ENCODE measurements at places on chromosomes 7 and 10.

DNA sequence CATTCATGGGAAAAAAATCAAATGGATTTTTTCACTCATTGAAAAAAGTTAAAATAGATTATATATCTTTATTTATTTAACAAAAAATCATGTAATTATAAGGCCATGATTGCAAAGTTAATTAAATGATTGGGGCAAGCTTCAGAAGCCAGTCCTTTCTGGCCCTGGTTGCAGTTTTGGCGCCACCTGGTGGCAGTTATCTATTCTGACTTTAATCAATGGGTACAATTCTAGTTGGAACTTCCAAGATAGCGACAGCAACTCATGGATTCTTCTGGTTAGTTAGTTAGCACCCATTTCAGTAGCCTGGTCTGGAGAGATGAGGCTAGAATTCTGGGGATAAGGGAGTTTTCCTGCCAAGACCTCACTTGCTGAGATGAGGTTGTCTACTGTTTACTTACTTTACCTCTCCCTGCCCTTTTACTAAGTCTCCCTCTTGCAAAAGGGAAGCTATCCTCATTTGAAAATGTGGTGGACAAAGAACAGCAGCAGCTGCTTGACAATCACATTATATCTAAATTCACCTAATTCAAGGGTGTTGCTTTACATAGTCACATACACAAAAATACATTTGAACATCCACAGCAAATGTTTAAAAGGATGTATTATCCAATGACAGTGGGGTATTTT, 42.3 kb downstream of the NOC3L start:
- peak; percentile 76 for DNase-seq

DNA sequence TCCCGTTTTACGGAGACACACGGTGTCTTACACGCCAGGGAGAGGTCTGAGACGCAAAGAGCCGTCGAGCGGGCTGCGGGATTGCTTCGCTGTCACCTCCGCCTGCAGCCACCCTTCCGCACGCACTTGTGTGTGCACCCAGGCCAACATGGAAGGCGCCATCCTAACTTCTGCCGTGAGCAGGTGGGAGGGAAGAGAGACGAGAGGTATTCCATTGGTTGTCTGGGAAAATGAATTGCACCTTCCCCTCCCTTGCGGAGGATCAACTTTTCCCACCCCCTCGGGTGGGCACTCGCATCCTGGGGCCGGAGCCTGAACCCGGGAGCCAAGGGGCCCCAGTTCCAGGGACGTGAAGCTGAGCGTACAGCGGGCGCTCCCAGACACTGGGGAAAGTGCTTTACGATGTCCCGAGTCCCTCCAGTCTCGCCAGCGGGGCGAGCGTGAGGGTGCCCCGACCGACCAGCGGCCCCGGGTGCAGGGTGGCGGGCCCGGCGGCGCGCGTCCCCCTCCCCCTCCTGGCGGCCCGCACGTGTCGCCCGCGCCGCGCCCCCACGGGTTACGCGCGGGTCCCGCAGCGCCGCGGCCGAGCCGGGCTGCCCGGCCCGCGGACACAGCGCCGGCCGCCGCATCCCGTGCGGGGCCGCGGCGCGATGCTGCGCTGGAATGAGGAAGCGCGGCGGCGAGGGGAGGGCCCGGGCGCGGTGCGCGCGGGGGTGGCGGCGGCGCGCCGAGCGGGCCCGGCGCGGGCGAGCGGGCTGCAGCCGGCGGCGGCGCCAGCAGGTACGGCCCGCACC, 984 bp upstream of the IKZF1 start:
- no peak for DNase-seq

- peak; percentile 13 for DNase-seq
Observed at GRCh38 chr10:132570771-132571649, 33.4 kb downstream of the INPP5A start.

GRCh38 chr7:39702133-39702532, 78.8 kb downstream of the RALA start:
- no peak for DNase-seq

GRCh38 chr10:29980084-29980483, 79.3 kb downstream of the JCAD start:
- DNase-seq, result no peak

DNA sequence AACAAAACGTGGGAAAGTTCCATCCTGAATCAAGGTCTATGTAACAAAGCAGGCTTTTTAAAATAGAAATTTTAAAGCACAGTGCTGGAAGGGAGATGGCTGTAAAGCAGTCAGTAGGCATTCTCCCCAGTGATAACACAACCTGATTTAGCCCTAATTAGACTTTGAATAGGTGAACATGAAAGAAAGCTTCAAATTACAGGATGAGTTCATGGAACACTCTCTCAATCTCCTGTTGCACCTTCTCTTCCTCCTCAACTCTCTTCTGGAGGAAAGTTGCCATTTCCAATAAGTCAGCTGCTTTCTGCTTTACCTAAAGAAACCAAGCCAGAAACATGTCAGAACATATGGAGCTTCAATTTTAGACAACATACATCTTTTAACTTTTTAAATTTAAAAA, 20.1 kb downstream of the SFR1 start:
- DNase-seq, result no peak
